Left ventricle myocardium superior (tissue), 1 donor: ENCODE measurements at places on chromosomes 5 and 9.
A peak's percentile ranks its signal among the peaks of the same experiment; 100 is the strongest.

GRCh38 chr5:129830288-129830687, 74.0 kb upstream of the CHSY3 start:
- DNase-seq = no peak

DNA sequence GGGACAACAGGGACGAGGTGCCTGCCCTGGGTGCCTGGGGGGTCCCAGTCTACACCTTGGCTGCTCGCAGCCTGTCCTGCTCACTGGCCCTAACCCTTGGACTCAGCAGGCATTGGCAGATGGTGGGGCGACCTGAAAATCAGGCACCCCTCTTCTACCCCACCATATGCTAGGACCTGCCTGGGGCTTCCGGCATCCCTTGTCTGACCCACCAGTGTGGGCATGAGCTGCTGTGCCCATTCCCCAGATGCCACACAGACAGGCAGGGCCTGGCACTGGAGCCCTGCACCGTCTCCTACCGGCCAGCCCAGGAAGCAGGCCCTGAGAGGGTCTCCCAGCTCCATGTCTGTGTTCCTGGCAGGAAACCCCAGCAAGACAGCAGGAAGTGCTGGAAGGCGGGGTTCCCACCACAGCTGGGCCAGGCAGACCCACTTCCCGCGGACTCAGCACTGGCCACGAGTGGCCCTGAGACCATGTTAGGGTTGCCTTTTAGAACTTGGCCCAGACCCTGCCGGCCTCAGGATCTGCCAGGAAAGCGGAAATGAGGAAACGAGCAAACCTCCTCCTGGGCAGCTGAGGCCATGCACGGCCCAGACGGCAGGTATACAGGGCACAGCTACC, 3.1 kb downstream of the NINJ1 start:
- DNase-seq = peak; percentile 74

- no peak for DNase-seq
Measured at GRCh38 chr5:168332042-168332441, 40.6 kb downstream of the WWC1 start.

DNA sequence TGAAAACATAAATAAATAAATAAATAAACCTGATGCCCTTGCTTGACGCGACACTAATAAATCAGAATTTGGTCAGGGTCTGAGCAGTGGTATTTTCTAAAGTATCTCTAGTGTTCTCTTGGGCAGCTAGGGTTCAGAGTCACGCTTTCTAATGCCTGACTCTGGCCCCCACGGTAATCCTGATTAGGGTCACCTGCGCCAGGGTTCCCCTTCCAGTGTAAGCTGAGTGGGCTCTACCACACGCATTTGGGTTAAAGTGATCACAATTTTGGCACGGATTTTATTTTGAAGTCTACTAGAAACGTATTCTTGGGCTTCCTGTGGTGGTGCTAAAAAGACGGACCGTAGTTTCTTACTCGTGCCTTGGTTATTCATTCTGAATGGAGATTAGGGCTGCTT, 651 bp downstream of the TTC1 start:
- no peak for DNase-seq

GRCh38 chr9:92723801-92724323, 40.8 kb downstream of the BICD2 start:
- DNase-seq = no peak
